Amniotic stem cell (primary cell): ENCODE measurements at places on chromosomes 12 and 14.
A peak's percentile ranks its signal among the peaks of the same experiment; 100 is the strongest.

GRCh38 chr12:66441905-66442559, 139.7 kb downstream of the HELB start:
- DNase-seq, result no peak

GRCh38 chr14:65164068-65164824, 61.9 kb upstream of the MAX start:
- peak; percentile 21 for DNase-seq

GRCh38 chr12:127145241-127145928, 1121.6 kb upstream of the TMEM132C start:
- DNase-seq, result no peak

DNA sequence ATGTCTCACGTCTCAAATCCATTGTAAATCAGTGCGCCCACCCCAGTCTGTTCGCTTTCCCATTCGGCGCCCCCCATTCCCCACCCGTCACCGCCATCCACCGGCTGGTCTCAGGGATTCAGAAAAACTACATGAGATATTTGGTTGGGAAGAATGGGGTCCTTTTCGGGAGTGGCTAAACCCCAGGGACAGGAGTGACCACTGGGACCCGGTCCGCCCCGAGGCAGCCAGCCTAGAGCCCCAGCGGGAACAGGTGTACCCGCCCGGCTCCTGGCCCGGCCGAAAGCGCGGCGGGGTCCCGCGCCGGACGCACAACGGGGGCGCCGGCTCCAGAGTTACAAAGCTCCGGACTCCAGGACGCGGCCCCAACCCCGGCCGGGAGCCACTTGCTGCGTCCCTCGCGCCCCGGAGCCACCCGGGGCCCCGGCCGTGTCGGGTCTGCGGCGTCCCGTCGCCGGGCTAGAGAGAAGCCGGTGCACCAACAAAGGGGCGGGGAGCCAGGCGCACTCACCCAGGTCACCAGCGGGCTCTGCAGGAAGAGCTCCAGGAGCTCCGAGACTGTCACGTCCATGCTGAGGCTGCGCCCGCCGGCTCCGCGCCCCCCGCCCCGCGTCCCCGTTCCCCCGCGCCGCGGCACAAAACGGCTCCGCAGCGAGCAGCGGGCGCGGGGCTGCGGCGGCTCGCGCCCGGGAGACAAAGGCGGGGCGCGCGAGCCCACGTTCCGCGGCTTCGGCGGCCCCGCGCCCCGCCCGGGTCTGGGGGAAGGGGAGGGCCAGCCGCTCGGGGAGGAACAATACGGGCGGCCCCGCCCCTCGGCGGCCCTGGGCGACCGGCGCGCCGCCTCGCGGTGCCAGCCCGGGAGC, at the start of gene CCDC88C:
Gene CCDC88C, minus strand, starts transcription at position 701 of the 863 bp plus-strand sequence. Its CDS starts 130 bp downstream, at position 571.
- DNase-seq, result no peak

DNA sequence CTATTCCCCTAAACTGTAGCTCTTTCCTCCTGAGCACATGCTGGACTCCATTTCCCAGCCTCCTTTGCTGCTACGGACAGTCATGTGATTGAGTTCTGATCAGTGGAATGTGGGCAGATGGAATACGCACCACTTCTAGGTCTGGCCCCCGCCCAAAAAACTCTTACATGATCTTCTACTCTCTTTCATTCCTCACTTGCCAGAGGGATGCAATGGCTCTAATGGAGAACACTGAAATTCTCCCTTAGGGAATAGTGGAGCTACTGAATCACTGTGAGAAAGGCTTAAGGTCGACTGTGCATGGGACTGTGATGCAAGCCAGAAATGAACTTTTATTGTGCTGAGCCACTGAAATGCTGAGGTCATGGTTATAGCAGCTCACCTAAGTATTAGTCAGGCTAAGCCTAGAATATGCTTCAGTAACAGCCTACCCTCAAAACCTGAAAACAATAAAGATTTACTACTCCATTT, 13.0 kb upstream of the TMED2 start:
- DNase-seq, result no peak

DNA sequence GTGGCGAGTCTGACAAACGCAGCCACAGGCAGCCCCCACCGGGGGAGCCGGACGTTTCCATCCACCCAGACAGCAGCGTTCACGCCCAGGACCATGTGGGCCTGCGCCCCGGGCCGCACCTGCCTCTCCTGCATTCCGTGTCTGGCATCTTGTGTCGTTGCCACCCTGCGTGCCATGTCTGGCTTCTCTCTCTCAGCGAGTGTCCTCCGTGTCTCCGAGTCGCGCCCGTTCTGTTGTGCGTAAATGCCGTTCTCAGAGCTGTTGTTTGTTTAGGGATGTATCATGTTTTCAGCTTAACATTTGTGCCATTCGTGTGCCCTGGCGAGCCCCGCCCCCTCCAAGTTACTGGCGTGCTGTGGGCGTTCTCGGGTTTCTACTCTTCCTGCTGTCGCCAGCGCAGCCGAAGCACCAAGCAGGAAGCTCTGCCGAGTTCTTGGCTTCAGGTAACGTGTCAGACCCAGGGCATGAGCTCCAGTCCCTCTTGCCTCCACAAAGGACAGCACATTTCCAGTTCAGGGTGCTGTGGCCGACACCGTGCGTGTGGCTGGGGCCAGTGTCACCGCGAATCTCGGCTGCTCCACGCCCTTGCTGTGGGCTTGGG, 34.6 kb downstream of the NOC4L start:
- no peak for DNase-seq

GRCh38 chr12:111448846-111449790, 43.4 kb downstream of the SH2B3 start:
- DNase-seq, result no peak

GRCh38 chr12:78799649-78800048, 64.9 kb upstream of the SYT1 start:
- no peak for DNase-seq

GRCh38 chr14:97458661-97459579, 661.7 kb downstream of the VRK1 start:
- DNase-seq, result no peak

DNA sequence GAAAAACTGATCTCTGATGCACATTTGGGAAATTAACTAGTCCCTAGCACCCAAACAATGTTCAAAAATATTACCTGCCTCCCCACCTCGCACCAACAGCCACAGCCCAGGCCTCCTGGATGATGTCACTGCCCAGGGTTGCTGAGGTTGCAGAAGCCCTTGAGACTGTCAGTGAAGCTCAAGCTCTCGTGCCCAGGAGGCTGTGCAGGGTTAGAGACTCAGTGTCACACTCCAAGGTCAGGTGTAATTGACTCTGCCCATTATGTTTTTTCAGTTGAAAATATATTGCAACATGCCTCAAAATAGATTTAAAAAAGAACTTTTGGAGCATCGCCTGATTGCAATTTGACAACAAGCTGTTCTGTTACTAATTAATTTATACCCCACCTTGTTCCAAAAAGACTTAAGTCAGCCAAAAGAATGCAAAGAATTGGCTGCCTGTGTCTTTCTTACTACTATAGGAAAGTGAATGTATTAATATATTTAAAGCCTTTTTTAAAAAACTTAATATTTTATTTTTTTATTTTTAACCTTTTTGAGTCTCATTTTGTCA, 72.3 kb downstream of the CMAS start:
- no peak for DNase-seq

GRCh38 chr12:130461447-130461815, 123.7 kb downstream of the PIWIL1 start:
- no peak for DNase-seq

DNA sequence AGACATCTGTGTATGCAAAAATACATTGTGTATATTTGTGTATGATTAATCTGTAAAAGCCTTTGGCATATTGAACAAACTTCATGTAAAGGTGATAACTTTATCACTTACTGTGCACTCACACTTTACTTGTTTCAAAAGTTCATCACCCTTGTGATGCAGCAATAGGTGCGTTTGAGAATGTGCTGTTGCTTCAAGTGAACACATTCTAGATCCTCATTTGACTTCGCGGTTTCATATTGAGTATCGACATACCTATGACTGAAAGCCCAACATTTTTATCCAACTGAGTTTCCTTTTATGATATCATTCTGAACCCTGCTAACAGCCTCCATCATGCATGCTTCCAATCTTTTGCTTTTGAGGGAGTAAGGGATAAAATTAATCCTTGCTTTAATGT, 1086.9 kb downstream of the TMEM121 start:
- no peak for DNase-seq

- no peak for DNase-seq
Measured at GRCh38 chr12:100716945-100717732, 77.4 kb upstream of the ANO4 start.

DNA sequence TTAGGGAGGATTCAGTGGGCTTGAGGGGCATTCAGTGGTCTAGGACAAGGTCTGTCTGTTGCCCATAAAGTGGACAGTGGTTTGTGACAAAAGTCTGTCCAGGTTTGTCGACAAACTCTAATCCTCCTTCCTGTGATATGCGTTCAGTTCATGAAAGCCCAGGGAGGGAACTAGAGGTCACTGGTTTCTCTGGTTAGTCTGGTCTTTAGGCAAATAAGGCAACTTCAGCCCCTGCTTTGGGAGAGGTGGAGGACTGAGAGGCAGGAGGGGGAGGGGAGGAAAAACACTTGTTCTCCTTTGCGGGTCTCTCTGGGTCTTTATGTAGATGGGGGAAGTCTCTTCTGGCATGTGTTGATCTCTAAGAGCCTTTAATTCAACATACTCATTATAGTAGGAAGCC, 235.1 kb upstream of the PWP1 start:
- DNase-seq, result no peak

- no peak for DNase-seq
Measured at GRCh38 chr14:91164676-91165075, 50.8 kb downstream of the DGLUCY start.

- DNase-seq, result no peak
Measured at GRCh38 chr12:6056406-6057240, 67.8 kb downstream of the VWF start.

DNA sequence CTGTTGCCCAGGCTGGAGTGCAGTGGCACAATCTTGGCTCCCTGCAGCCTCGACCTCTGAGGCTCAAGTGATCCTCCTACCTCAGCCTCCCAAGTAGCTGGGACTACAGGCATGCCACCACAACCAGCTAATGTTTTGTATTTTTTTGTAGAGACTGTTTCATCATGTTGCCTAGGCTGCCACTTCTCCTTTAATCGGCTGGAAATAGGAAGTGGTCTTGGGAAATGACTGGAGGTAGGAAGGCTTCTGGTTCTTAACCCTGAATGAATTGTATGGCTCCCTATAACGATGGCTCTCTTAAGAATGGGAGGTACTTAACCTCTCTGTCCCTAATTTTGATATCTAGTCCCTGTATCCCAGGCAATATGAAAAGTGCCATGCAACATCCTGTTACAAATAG, 113.9 kb upstream of the USP15 start:
- no peak for DNase-seq

DNA sequence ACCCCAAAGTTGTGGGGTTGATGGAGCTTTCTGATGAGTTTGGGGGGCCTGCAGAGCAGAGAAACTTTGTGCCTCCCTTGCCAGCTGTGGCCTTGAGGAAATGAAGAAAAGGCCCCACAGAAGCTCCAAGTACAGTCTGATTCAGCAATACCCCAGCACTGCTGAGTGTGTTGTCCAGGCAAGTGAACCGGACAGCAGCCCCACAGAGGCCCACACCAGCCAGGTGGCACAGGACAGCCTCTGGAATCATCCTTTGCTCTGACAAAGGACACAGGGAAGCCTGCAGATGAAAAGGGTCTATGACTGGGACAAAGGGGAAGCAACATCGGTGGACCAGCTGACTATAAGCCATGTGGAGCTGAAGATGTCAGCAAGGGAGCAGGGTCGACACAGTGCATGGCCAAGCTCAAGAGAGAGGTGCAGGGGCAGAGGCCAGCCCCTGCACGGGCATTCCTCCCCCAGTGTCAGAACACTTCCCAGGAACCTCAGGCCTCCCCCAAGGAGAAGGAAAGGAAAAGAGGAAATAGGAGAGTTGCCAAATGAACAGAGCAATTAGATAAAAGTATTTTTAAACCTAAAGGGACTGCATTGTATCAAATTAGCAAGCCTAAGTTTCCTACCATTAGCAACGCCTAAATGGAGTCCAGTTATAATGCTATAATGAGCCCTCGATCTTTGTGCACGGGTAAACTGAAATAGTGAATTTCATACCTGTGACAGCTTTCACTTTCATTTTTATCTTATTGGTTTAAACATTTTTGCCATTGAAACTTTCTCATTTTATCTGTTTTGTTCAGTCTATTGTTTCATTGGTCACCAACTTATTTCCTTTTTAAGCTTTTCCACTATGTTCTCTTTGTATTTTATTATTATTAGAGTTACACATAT, 46.3 kb upstream of the PTGDR start:
- no peak for DNase-seq

GRCh38 chr12:68871921-68872320, 61.0 kb downstream of the CPM start:
- DNase-seq, result no peak

DNA sequence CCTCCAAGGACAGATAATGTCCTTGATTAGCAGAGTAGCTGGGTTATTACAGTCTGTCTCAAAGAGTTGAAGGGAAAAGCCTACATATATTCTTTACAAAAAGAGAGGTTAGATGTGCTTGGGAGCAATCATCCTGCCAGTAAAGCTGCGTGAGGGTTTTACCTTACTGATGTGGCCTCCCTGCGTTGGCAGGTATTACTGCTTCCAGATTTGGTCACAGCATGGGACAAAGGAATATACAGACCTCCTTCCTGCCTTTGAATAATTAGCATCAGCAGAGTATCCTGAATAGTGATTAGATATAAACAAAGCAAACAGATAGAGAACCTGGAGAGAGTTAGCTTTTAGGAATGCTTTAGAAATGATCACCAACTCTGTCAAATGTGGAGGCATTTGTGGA, 69.6 kb downstream of the TMTC2 start:
- no peak for DNase-seq

- no peak for DNase-seq
Measured at GRCh38 chr12:56018356-56018755, 2.5 kb upstream of the IKZF4 start.

- DNase-seq, result no peak
Measured at GRCh38 chr14:89144066-89144465, 273.0 kb downstream of the FOXN3 start.

GRCh38 chr12:40229690-40230651, 5.2 kb downstream of the LRRK2 start:
- no peak for DNase-seq

DNA sequence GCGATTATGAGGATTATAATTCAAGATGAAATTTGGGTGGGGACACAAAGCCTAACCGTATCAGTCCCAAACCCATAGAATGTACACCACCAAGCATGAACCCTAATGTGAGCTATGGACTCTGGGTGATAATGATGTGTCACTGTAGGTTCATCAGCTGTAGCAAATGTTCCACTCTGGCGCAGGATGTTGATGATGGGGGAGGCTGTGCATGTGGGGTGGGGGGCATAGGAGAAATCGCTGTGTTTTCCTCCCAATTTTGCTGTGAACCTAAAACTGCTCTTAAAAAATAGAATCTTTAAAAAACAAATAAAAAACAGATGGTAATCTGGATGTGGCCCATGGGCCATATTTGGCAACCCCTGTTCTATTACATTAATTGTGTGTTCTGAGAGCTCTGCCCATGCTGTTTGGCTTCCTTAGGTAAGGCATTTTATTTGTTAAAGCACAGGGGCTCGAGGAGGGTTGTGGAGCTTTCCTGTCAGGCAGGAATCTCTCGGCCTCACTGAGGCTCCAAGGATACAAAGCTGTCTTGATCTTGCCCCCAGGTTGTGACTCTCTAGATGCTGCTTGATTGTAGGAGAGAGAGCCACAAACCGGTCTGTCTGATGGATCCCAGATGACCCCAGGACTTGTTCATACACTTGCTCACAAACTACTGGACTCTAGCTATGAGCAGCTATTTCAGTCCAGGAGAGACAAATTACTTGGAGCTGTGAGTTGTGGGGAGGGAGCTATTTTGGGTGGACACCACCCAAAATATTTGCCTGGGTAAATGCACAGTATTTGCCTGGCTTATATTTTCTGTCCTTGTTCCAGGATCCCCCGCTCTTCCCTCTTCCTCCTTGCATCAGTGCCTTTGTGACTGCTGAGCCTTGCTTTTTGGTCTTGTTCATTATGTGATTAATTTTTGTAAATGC, 340.2 kb downstream of the MED13L start:
- DNase-seq, result no peak

GRCh38 chr12:13024531-13024916, 19.7 kb upstream of the FAM234B start:
- DNase-seq, result no peak
